ENCODE measurements at places on chromosomes 1 and 21. TPM values are rescaled to one million over a fixed set of nuclear protein-coding genes. Genes with fewer than 3 reads are reported as not detected.

LHX8 gene
- polyA plus RNA-seq: not detected

PTPRU gene
- polyA plus RNA-seq: 25.9 TPM

PTGER3 gene
- polyA plus RNA-seq: 2.3 TPM

RNF2 gene
- 2.7 TPM for polyA plus RNA-seq

NBPF15 gene
- 7.9 TPM for polyA plus RNA-seq

HECTD3 gene
- polyA plus RNA-seq: 18.9 TPM

CDCA8 gene
- 0.30 TPM for polyA plus RNA-seq

KMO gene
- polyA plus RNA-seq: 0.15 TPM

RHOU gene
- 3.1 TPM for polyA plus RNA-seq

BSDC1 gene
- polyA plus RNA-seq: 25.1 TPM

KIF2C gene
- 0.68 TPM for polyA plus RNA-seq

PTPN22 gene
- polyA plus RNA-seq: 0.21 TPM
